RWPE2 (cell line): ENCODE measurements at places on chromosomes 3 and 15.

DNA sequence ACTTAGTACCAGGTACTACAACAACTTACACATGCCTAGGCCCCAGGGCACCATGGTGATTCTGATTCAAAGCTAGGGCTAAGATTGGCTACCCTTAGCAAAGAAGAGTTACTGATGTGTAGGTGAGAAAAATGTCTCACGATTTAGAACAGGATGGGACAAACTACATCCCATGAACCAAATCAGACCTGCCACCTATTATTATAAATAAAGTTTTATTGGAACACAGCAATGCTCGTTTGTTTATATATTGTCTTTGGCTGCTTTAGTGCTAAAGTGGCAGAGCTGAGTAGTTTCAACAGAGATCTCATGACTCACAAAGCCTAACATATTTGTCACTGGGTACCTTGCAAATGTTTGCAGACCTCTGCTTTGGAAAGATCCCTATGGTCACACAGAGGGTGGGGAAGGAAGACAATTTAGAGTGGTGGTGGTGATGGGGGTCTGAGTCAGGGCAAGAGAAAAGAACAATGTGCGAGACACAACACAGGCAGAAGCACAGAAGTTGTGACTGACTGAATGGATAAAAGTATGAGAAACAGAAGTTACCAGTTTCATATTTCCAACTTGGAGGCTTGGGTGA lies 770.6 kb upstream of the CFAP20DC start:
- no peaks in the 10 kb centered on the region for H3K36me3 ChIP-seq
- DNase-seq = no peak
- H3K4me3 ChIP-seq = no peak overlapping the region
- no peaks in the 10 kb centered on the region for H3K27me3 ChIP-seq
- H3K4me1 ChIP-seq = peaks cover 16% of the 10 kb centered on the region

DNA sequence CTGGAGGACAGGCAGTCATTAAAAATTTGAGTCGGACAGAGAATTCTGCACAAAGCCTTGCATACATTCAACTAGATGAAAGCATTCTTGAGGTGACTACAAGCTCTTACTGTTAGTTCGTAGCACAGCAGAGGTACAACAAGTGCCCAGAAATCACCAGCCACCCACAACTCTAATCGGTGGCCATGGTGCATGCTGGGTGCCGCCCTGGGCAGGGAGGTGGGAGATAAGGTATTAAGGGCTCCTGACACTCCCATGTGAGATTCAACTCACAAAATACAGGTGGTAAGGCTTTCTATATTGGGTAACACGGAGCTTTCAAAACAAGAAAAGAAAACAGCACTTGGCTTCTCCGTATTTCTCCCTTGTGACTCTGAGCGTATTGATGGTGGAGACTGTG lies 66.0 kb downstream of the MEIS2 start:
- no peak for DNase-seq
- H3K4me1 ChIP-seq = no peaks in the 10 kb centered on the region
- H3K4me3 ChIP-seq = no peak overlapping the region
- H3K27me3 ChIP-seq = no peaks in the 10 kb centered on the region
- H3K27ac ChIP-seq = no peak overlapping the region

GRCh38 chr3:143970773-143971358 lies 757 bp upstream of the DIPK2A start:
- H3K4me3 ChIP-seq = peak overlapping the region; percentile 65
- H3K27me3 ChIP-seq = no peaks in the 10 kb centered on the region
- peak overlapping the region; percentile 89 for H3K27ac ChIP-seq
- peaks cover 11% of the 10 kb centered on the region for H3K4me1 ChIP-seq
- peak; percentile 44 for DNase-seq
- no peaks in the 10 kb centered on the region for H3K36me3 ChIP-seq

DNA sequence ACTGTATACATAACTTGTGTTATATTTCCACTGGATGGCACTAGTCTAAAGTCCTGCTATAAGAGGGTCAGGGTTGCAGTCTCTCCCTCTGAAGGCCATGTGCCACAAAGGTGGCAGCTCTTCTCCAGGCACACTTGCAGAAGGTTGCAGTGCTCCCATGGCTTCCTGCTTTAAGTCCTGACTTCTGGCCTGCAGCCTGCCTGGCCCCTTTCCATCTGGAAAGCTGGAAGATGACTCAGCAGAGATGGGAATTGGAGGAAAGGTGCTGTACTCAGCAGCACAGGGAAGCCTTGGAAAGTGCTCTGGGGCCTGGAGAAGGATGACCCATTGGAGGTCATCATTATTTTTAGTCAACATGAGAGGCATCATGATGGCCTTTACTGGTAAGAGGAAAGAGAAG lies 40.9 kb upstream of the MRPL3 start:
- no peak overlapping the region for H3K4me3 ChIP-seq
- H3K27me3 ChIP-seq = no peaks in the 10 kb centered on the region
- no peaks in the 10 kb centered on the region for H3K36me3 ChIP-seq
- H3K27ac ChIP-seq = no peak overlapping the region
- DNase-seq = no peak

- H3K27ac ChIP-seq = peak overlapping the region; percentile 65
- peak overlapping the region; percentile 79 for H3K4me3 ChIP-seq
- no peaks in the 10 kb centered on the region for H3K27me3 ChIP-seq
- peaks cover 8% of the 10 kb centered on the region for H3K36me3 ChIP-seq
- no peak for DNase-seq
- peaks cover 8% of the 10 kb centered on the region for H3K4me1 ChIP-seq
Measured at GRCh38 chr3:194632809-194633348, 340 bp downstream of the TMEM44 start.

DNA sequence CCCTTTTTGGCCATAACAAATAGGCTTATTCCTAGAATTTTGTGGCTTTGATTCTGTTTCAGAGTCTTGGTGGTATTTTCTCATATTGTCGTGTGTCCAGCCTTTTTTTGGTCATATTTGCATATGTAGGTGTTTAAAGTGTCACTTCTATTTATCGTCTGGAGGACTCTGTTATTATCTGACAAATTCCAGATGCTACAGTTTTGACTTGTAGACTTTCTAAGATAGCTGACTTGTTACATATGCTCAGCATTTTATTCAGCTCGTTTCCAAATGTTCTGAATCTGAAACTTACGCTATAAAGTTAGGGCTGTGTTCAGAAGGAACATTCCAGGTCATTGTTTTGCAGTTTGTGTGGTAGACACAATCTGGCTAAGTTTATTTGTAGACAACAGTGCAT lies 1.9 kb downstream of the PPP4R2 start:
- H3K36me3 ChIP-seq = peaks cover 56% of the 10 kb centered on the region
- no peaks in the 10 kb centered on the region for H3K27me3 ChIP-seq
- no peak overlapping the region for H3K27ac ChIP-seq
- H3K4me1 ChIP-seq = peaks cover 16% of the 10 kb centered on the region
- H3K4me3 ChIP-seq = peak overlapping the region; percentile 96
- DNase-seq = no peak

DNA sequence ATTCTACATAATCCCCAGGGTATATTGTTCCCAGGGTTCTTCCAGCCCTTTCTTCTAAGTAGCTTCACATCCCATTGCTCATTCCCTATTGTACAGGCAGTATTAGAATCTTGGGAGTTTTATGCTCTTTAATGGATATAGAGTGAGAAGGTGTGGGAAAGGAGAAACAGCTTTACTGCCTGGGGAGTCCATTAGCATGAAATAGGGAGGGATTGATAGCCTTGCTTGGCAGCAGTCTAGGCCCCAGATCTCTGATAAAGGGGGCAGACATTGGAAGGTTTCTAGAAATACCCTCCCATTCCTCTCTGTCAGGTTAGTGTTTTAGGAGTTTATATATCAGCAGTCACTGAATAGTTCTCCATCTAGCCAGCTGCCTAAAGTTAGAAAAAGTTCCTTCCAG lies 334.3 kb downstream of the UNC13C start:
- no peaks in the 10 kb centered on the region for H3K36me3 ChIP-seq
- no peaks in the 10 kb centered on the region for H3K4me1 ChIP-seq
- DNase-seq = no peak
- no peak overlapping the region for H3K27ac ChIP-seq

DNA sequence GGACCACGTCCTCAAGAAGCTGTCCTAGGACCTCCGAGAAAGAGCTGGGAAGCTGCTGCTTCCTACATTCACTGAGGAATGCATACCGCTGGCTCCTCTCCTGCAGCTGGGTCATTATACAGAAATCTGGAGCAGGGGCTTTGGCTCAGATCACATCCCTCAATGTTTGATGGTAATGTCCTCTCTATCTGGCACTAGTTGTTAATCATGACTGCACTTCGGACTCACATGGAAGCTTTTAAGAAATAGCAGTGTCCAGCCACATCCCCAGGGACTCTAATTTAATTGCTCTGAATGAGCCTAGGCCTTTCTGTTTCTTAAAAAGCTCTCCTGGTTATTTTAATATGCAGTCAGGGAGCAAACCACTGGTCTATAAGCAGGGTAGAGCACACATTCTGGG lies 25.7 kb upstream of the MYRIP start:
- H3K36me3 ChIP-seq = no peaks in the 10 kb centered on the region
- DNase-seq = no peak
- H3K27ac ChIP-seq = no peak overlapping the region
- H3K27me3 ChIP-seq = peaks cover 6% of the 10 kb centered on the region

DNA sequence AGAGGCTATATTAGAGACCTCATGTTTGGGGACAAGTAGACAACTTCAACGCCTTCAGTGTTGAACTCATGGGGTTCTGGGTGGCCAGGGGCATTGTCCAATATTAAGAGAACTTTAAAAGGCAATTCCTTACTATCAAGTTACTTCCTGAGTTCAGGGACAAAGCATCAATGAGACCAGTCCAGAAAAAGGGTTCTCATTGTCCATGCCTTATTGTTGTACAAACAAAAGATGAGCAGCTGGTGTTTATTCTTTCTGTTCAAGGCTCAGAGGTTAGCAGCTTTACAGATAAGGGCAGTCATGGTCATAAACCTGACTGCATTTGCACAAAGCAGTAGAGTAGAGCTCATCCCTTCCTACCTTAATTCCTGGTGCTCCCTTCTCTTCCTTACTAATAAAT lies 18.5 kb upstream of the PDHB start:
- no peaks in the 10 kb centered on the region for H3K36me3 ChIP-seq
- H3K4me1 ChIP-seq = no peaks in the 10 kb centered on the region
- no peak for DNase-seq
- H3K27me3 ChIP-seq = no peaks in the 10 kb centered on the region
- no peak overlapping the region for H3K4me3 ChIP-seq

GRCh38 chr3:184561913-184562877 lies 610 bp downstream of the EPHB3 start:
- H3K36me3 ChIP-seq = no peaks in the 10 kb centered on the region
- H3K27ac ChIP-seq = no peak overlapping the region
- no peak for DNase-seq
- H3K27me3 ChIP-seq = no peaks in the 10 kb centered on the region

- no peak for DNase-seq
- no peaks in the 10 kb centered on the region for H3K4me1 ChIP-seq
- no peak overlapping the region for H3K4me3 ChIP-seq
- H3K27ac ChIP-seq = no peak overlapping the region
- H3K36me3 ChIP-seq = peaks cover 4% of the 10 kb centered on the region; the same call in 1 of the 2 replicates
- no peaks in the 10 kb centered on the region for H3K27me3 ChIP-seq
Measured at GRCh38 chr15:99580076-99580475, 14.3 kb downstream of the MEF2A start.

GRCh38 chr15:39642011-39642640 lies 61.2 kb downstream of the THBS1 start:
- no peaks in the 10 kb centered on the region for H3K36me3 ChIP-seq
- no peak for DNase-seq
- H3K27me3 ChIP-seq = no peaks in the 10 kb centered on the region

DNA sequence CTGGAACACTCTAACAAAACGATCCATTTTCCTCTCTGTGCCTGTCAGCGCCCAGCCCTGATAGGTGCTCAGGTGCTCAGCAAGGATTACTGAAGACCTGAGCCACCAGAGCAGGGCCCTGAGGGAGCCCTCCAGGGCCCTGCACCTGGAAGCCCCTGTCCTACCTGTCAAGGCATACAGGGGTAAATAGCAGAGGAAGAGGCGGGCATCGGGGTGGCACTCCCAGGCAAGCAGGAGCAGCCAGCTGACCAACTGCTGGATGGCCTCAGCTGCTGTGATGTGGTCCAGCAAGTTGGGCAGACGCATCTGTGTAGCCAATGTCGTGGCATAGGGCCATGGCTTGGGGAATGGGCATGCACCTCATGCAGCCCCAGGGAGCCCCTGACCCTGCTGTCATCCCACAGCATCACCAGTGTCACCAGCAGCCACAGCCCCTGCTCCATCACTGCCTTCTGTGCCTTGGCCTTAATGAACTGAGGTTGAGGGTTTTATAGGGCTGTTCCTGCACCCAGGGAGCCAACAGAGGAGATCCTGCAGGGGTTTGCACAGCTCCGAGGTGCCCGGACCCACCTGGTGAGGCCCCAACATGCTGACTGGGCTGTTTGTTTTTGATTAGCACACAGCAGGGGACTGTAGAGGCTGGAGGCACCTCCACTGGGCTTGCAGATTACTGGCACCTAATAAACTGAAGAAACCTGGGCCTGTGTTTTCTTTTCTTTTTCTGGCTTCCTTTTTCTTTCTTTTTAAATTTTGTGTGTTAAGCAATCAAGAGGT lies 7.9 kb upstream of the WDR6 start:
- H3K27ac ChIP-seq = no peak overlapping the region
- H3K27me3 ChIP-seq = no peaks in the 10 kb centered on the region

- H3K27me3 ChIP-seq = no peaks in the 10 kb centered on the region
Measured at GRCh38 chr15:52232327-52232726, 41.1 kb upstream of the GNB5 start.

DNA sequence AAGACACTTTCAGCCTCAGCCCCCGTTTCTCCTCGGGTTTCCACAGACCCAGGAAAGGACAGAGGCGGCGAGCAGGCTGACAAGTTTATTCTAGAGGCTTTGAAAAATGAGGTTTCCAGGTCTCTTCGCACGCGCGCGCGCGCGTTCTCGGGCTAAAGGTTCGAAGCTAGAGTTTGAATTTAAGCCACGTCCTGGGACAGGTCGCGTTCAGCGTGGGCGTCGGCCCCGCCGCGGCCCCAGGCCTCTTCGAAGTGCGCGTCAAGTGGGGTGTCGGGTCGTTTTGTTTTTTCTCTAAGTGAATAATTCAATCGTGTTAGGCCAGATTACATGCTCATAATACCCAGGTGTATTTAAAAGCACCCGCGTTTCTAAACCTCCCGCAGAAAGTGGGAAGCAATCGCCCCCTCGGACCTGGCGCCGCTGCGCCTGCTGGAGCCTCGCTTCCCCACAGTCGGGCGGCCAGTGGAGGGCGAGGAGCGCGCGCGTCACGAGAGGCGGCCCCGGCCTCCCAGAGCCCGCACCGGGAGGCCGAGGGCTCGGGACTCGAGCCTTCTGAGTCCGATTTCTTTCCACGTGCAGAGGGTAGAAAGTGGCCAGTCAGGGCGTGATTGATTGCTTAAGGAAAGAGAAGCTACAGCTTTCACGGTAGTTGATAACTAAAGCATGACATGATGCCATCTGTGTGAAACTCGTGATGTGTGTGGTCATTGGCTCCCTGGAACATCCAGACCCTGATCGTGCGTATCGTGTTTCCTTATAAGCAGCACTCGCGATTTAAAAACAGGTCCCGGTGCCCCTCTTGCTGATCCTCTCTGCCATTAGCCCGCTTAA lies 15.8 kb upstream of the SOX2 start:
- H3K27me3 ChIP-seq = peaks cover 6% of the 10 kb centered on the region
- H3K4me3 ChIP-seq = peak overlapping the region; percentile 7
- DNase-seq = no peak

- peaks cover 4% of the 10 kb centered on the region for H3K4me1 ChIP-seq
- H3K27ac ChIP-seq = no peak overlapping the region
- DNase-seq = no peak
- no peaks in the 10 kb centered on the region for H3K27me3 ChIP-seq
- H3K36me3 ChIP-seq = no peaks in the 10 kb centered on the region
Measured at GRCh38 chr3:107676469-107677309, 153.9 kb downstream of the BBX start.

GRCh38 chr3:25156626-25157025 lies 271.4 kb upstream of the RARB start:
- no peak overlapping the region for H3K27ac ChIP-seq
- no peaks in the 10 kb centered on the region for H3K36me3 ChIP-seq
- no peaks in the 10 kb centered on the region for H3K4me1 ChIP-seq
- no peaks in the 10 kb centered on the region for H3K27me3 ChIP-seq
